ENCODE measurements at places on chromosomes 6 and 20. TPM values are rescaled to one million over a fixed set of nuclear protein-coding genes. Genes with fewer than 3 reads are reported as not detected.

The RRAGD gene
- 2.3 TPM for total RNA-seq

The GLP1R gene
- total RNA-seq, result not detected

The STK38 gene
- total RNA-seq, result 19.0 TPM

The XKR7 gene
- total RNA-seq, result not detected

The TBXT gene
- not detected for total RNA-seq

The SKIC2 gene
- 50.1 TPM for total RNA-seq

The C6orf141 gene
- 55.3 TPM for total RNA-seq

The METTL24 gene
- 0.50 TPM for total RNA-seq

The BPIFB1 gene
- not detected for total RNA-seq

The PYGB gene
- 142 TPM for total RNA-seq

The WFDC10B gene
- total RNA-seq, result not detected

The ECT2L gene
- not detected for total RNA-seq

The FAM83B gene
- 0.12 TPM for total RNA-seq
